ENCODE measurements at places on chromosomes 6 and 20. TPM values are rescaled to one million over a fixed set of nuclear protein-coding genes. Genes with fewer than 3 reads are reported as not detected.

Gene EYS
- under 0.01 TPM for total RNA-seq

Gene MCM3
- total RNA-seq, result 90.3 TPM

Gene FKBP5
- 44.0 TPM for total RNA-seq

Gene HLA-DRB5
- total RNA-seq, result not detected

Gene PBOV1
- total RNA-seq, result not detected
